ENCODE measurements at places on chromosomes 6 and 20. TPM values are rescaled to one million over a fixed set of nuclear protein-coding genes. Genes with fewer than 3 reads are reported as not detected.

DNA sequence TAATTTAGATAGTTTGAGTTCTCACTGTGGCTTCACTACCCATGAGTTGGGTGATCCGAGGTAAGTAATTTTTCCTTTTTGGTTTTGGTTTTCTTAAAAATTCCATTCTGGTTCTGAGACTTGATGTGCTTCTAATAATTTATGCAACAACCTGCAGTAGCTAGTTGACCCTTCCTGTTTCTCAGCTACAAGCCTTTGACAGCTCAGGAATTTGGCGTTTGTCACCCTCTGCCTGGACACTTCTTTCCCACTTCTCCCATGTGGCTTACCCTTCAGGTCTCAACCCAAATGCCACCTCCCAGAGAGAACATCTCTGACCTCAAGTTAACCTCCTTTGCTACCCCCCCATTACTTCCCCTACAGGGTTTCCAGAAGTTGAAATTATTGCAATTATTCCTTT lies 49.7 kb upstream of the TSHZ2 start:
- H3K36me3 ChIP-seq: no peaks in the 10 kb centered on the region
- no peaks in the 10 kb centered on the region for H3K27me3 ChIP-seq
- DNase-seq: no peak
- no peak overlapping the region for H3K4me3 ChIP-seq

DNA sequence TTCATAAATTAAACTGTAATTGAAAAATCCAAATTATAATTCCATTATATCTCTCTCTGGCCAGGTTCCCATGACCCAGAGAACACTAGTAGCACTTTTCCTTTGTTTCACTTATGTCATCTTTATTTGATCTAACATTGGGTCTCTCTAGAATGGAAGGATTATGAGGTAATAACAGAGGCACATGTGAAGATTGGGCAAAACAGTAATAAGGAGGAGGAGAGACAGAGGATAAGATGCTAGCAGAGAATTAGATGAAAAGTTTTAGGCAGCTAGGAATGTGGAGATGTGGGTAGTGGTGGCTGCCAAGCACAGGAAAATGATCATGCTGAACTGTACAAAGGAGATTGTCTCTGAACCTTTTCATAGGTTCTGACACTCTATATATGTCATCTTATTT lies 3.3 kb downstream of the TAB2 start:
- no peak overlapping the region for H3K4me3 ChIP-seq
- H3K4me1 ChIP-seq: peaks cover 7% of the 10 kb centered on the region
- H3K36me3 ChIP-seq: no peaks in the 10 kb centered on the region
- DNase-seq: no peak
- H3K27ac ChIP-seq: no peak overlapping the region

GRCh38 chr6:43469947-43470346 lies 7.4 kb upstream of the TJAP1 start:
- no peak overlapping the region for H3K27ac ChIP-seq
- H3K4me3 ChIP-seq: no peak overlapping the region
- no peaks in the 10 kb centered on the region for H3K4me1 ChIP-seq
- DNase-seq: no peak
- no peaks in the 10 kb centered on the region for H3K27me3 ChIP-seq

DNA sequence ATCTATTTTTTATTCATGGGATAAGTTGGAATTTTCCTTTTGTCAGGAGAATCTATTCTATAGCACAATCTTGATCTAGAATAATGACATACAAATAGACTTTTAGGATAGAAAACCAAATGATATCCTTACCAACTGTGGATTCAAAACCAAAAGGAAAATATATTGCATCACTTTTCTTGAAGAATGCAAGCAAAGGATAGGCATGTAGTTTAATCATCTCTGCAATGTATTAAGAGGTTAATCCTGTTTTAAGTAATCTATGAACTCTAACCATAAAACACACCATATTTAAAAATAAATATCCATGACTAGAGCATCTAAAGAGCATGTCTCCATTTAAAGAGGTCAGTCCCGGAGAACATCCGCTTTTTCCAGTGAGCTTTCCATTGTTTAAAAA lies 106.7 kb upstream of the CNKSR3 start:
- no peak overlapping the region for H3K4me3 ChIP-seq
- no peaks in the 10 kb centered on the region for H3K27me3 ChIP-seq
- DNase-seq: no peak
- H3K36me3 ChIP-seq: no peaks in the 10 kb centered on the region

- H3K27me3 ChIP-seq: no peaks in the 10 kb centered on the region
- no peak overlapping the region for H3K27ac ChIP-seq
- no peak overlapping the region for H3K4me3 ChIP-seq
- DNase-seq: no peak
- no peaks in the 10 kb centered on the region for H3K36me3 ChIP-seq
- no peaks in the 10 kb centered on the region for H3K4me1 ChIP-seq
These were observed 87.2 kb downstream of the PRDM1 start for GRCh38 chr6:106173124-106173879.

- H3K36me3 ChIP-seq: no peaks in the 10 kb centered on the region
- DNase-seq: peak; percentile 70
- H3K27me3 ChIP-seq: peaks cover 9% of the 10 kb centered on the region
- peak overlapping the region; percentile 53 for H3K27ac ChIP-seq
- H3K4me3 ChIP-seq: peak overlapping the region; percentile 53
These were observed 92.7 kb upstream of the SIRPA start for GRCh38 chr20:1802385-1803060.

- H3K4me3 ChIP-seq: no peak overlapping the region
- no peak for DNase-seq
These were observed 81.6 kb downstream of the ZNF217 start for GRCh38 chr20:53512076-53512475.

DNA sequence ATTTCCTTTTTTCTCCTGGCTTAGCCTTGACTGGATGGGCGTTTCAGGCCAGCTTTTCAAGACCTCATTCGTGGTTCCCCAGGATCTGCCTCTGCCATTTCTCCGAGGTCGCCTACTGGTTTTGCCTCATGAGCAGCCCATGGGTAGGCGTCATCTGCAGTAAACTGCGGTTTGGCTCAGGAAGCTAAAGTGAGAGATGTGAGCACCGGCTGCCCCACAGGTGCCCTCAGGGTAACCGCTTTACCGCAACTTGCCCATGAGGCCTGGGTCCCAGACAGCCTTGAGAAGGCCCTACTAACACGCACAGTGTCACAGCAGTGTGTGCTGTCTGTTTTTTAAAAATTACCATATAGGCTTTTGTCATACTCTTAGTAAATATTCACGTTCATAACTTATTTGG lies 53.4 kb upstream of the TBXT start:
- no peaks in the 10 kb centered on the region for H3K27me3 ChIP-seq
- no peak overlapping the region for H3K4me3 ChIP-seq
- no peak overlapping the region for H3K27ac ChIP-seq
- no peaks in the 10 kb centered on the region for H3K4me1 ChIP-seq
- H3K36me3 ChIP-seq: no peaks in the 10 kb centered on the region
- no peak for DNase-seq

- peak overlapping the region; percentile 77 for H3K27ac ChIP-seq
- no peak for DNase-seq
- no peaks in the 10 kb centered on the region for H3K27me3 ChIP-seq
- no peak overlapping the region for H3K4me3 ChIP-seq
- no peaks in the 10 kb centered on the region for H3K4me1 ChIP-seq
- H3K36me3 ChIP-seq: no peaks in the 10 kb centered on the region
These were observed 8.1 kb upstream of the AHI1 start for GRCh38 chr6:135505648-135506047.

DNA sequence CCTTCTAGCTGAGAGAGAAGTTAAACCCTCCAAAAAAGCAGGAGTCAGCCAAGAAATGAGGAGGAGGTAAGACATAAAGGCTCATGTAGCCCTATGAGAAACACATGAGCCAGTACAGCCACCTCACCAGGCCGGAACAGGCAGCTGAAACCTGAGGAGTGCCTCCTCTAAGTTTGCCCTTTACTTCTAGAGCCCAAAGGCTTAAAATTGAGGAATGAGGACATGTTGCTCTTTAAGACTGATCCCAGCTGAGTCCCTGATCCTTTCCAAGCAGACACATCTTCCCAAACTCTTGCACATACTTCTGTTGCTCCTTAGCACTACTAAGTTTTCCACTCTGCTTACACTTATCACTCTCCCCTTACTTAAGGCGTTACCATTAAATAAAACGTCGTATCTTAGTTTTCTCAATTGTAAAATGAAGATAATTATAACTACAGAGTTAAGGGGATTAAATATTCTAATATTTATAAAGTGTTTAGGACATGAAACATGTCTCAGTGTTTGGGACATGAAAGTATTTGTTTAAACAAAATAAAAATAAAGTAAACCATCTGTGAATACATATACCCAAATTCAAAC lies 124.0 kb downstream of the OGFRL1 start:
- H3K27ac ChIP-seq: no peak overlapping the region
- H3K36me3 ChIP-seq: no peaks in the 10 kb centered on the region
- H3K4me1 ChIP-seq: no peaks in the 10 kb centered on the region
- H3K27me3 ChIP-seq: no peaks in the 10 kb centered on the region
- no peak for DNase-seq

GRCh38 chr20:49825521-49826033 lies 12.9 kb downstream of the SLC9A8 start:
- no peaks in the 10 kb centered on the region for H3K27me3 ChIP-seq
- H3K4me1 ChIP-seq: peaks cover 8% of the 10 kb centered on the region
- no peak overlapping the region for H3K27ac ChIP-seq
- no peak overlapping the region for H3K4me3 ChIP-seq

DNA sequence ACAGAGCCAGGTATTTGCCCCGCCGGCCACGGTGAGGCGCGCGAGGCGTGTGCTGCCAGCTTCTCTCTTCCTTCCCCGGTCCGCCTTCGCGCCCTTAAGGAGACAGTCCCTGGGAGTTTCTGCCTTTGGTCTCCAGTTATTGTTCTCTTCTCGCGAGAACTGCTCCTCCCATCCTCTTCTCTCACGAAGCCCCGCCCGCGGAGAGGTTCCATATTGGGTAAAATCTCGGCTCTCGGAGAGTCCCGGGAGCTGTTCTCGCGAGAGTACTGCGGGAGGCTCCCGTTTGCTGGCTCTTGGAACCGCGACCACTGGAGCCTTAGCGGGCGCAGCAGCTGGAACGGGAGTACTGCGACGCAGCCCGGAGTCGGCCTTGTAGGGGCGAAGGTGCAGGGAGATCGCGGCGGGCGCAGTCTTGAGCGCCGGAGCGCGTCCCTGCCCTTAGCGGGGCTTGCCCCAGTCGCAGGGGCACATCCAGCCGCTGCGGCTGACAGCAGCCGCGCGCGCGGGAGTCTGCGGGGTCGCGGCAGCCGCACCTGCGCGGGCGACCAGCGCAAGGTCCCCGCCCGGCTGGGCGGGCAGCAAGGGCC lies at the start of gene MAPK14:
TSS of gene MAPK14 (plus strand) at position 308 of the 587 bp plus-strand sequence. CDS start 350 bp downstream, outside the sequence.
- no peaks in the 10 kb centered on the region for H3K27me3 ChIP-seq
- peak; percentile 100 for DNase-seq
- peak within 1 kb of the TSS; percentile 98 for H3K27ac ChIP-seq

DNA sequence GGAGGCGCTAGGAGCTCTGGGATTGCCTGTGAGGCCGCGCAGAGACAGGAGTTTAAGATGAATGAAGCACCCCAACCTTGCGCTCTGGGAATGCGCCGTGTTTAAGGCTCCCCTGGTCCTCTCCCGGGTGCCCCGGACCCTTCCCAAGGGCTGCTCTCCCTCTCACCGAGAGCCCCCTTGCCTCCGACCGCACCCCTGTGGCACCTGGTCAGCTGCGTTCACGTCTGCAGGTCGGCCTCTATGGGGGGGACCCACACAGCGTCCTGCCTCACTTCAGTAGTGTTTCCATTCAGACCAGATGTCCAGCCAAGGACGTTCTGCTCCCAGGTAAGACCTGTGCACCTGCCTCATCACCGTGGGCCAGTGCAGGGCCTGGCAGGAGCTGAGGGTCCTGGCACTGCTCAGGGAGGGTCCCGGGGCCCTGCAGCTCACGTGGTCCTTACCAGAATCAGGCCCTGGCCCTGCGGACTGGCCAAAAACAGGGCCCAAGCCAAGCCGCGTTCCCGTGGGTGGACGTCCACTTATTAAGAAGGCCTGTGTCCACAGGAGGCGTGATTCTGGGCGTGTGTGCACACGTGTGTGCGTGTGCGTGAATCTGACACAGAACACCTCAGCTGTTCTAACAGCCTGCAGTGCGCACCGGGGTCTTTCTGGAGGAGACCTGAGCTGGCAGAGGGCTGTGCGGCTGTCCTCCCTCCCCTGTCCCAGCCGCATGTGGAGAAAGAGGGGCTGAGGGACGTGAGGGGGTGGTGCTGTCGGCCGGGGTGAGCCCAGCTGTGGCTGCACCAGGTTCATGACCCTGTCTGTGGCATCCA lies 79.9 kb upstream of the BHLHE23 start:
- H3K36me3 ChIP-seq: no peaks in the 10 kb centered on the region
- H3K4me3 ChIP-seq: no peak overlapping the region
- DNase-seq: no peak
- H3K4me1 ChIP-seq: no peaks in the 10 kb centered on the region
- H3K27me3 ChIP-seq: no peaks in the 10 kb centered on the region

DNA sequence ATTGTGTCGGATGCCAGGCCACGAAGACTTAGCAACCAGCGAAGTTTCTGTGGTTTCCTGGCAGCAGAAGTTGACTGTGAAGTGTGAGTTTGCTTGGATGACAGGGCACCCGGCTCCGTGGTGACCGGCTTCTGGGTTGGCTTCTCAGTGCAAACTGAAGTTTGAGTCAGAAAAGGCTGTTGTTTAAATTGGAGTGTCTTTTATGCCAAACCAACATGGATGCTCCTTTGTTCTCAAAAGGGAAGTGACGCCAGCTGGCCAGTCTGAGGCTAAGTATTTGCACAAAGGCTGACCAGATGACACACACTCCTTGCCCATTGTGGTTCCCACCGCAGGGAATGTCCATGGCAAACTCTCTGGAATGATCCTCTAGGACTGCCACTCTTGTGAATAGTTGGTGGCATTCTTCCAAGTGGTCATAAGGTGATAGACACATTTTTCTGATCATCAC lies 164.8 kb upstream of the QKI start:
- H3K4me1 ChIP-seq: no peaks in the 10 kb centered on the region
- no peak overlapping the region for H3K4me3 ChIP-seq
- DNase-seq: no peak
- H3K36me3 ChIP-seq: no peaks in the 10 kb centered on the region

DNA sequence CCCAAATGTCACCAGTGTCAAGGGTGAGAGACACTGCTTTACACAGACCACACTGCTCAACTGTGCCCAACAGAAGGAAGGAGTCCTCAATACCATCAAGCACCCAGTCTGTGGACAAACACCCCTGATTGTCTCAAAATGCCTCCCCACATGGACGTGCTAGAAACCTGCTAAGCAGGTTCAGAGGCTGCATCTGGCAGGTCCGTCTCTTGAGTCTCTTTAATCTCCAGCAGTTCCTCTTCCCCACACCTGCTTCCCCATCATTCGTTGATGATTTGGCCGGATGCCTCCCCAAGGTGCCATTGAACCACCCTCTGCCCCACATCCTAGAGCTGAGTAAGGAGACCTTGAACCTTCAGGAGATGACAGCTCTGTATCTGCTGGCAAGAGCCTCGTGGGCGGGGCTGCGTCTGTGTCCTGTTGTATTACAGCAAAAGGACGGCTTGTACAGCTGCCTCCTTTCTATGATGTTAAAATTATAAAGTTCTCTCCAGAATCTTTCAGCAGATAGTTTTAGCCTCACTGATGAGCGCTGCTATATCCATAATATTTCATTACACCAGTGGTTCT lies 179.2 kb downstream of the PREX1 start:
- H3K4me3 ChIP-seq: no peak overlapping the region
- no peak overlapping the region for H3K27ac ChIP-seq
- no peaks in the 10 kb centered on the region for H3K27me3 ChIP-seq
- DNase-seq: peak; percentile 26

MYL9 gene
- 49.3 TPM for total RNA-seq

PLAGL2 gene
- total RNA-seq: 17.7 TPM

IP6K3 gene
- total RNA-seq: 0.29 TPM

RBM12 gene
- 74.5 TPM for total RNA-seq

CRISP2 gene
- not detected for total RNA-seq

DST gene
- 115 TPM for total RNA-seq

TFEB gene
- total RNA-seq: 21.7 TPM

SLC17A1 gene
- not detected for total RNA-seq

MAD2L1BP gene
- 47.7 TPM for total RNA-seq

HCK gene
- 3.7 TPM for total RNA-seq

CRIP3 gene
- total RNA-seq: 0.69 TPM
